Testis (tissue), 5 donors: ENCODE measurements at places on chromosomes 2 and 18. TPM values are rescaled to one million over a fixed set of nuclear protein-coding genes. Genes with fewer than 3 reads are reported as not detected.

Gene INPP5D
- 11.2 TPM for total RNA-seq

- DNase-seq, result no peak
- no peak overlapping the region for H3K4me3 ChIP-seq
- no peaks in the 10 kb centered on the region for H3K4me1 ChIP-seq
These were observed 437.0 kb upstream of the MEIS1 start for GRCh38 chr2:65997961-65998360.

Gene ARHGAP25
- total RNA-seq, result 6.2 TPM

GRCh38 chr2:41907771-41908207 lies 140.0 kb upstream of the PKDCC start:
- no peaks in the 10 kb centered on the region for H3K36me3 ChIP-seq

Gene FOXI3
- 3.2 TPM for total RNA-seq

Gene XIRP2
- total RNA-seq, result 1.1 TPM

Gene PLA2R1
- 5.3 TPM for total RNA-seq

DNA sequence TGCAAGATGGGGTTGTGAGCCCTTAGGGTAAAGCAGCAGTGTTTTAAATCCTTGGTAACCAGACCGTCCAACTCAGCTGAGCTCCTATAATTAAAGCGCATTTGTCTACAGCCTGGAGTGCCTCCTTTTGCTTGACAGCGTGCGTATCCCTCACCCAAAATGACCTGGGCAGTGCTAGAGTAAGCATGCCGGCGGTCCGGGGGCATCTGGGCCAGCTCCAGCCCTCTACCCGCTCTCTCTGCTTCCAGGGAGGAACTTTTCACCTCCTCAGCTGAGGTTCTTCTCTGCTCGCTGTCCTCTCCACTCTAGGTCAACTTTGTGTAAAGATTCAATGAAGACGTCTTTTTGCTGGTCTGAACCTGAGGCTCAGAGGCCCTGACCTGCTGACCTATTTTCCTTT lies 102.4 kb upstream of the TPO start:
- no peaks in the 10 kb centered on the region for H3K36me3 ChIP-seq
- no peak overlapping the region for H3K27ac ChIP-seq
- no peak for DNase-seq
- no peaks in the 10 kb centered on the region for H3K27me3 ChIP-seq

Gene SEH1L
- total RNA-seq, result 43.5 TPM

Gene BMP10
- not detected for total RNA-seq

DNA sequence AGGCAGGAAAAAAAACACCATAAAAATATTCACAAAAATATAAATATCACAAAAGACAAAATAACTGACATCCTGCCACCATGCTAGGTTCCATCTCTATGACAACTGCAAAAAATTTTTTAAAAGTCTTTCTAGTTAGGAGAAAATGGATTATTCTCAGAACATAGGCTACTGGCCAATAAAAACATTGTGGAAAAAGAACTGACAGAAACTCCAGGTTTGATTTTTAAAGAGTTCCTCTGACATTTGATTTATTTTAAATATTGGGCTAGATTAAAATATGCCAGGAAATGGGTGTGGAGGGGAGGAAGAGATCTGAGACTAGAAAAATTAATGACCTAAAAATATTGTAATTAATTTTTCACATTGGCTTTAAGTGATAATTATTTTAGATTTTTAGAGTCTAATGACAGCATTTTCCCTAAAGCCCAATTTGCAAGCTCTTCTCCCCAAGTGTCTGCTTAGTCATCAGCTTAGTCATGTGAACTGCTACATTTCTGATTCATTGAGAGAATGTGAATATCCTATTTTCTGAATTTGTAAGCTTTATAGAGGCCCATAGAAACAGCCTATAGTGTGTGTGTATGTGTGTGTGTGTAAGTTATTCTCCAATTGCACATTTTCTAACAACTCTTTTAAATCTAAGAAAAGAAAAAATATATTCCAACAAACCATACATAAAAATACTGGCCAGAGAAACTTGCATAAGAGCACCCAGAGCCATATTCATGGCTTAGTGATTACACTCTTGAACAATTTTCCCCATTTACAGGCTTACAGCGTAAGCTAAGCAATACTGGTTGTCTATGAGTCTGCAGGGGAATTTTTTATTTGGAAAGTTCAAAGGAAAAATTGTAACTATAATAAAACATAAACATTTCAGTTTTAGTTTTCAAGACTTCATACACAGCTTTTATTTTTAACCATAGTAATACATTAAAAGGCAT lies 48.4 kb downstream of the TMEFF2 start:
- no peaks in the 10 kb centered on the region for H3K36me3 ChIP-seq
- H3K4me3 ChIP-seq, result no peak overlapping the region
- no peaks in the 10 kb centered on the region for H3K27me3 ChIP-seq
- H3K27ac ChIP-seq, result no peak overlapping the region
- no peaks in the 10 kb centered on the region for H3K4me1 ChIP-seq
- DNase-seq, result no peak

Gene C1QL2
- 0.55 TPM for total RNA-seq

Gene SIX2
- 3.2 TPM for total RNA-seq
